ENCODE measurements at places on chromosomes 3 and 15. TPM values are rescaled to one million over a fixed set of nuclear protein-coding genes. Genes with fewer than 3 reads are reported as not detected.

The ACTRT3 gene
- 1.9 TPM for total RNA-seq

The ACTL6A gene
- 75.4 TPM for total RNA-seq

The WDR93 gene
- total RNA-seq = not detected

The C3orf70 gene
- total RNA-seq = not detected

The GOLGA6L9 gene
- 1.1 TPM for total RNA-seq

The PPARG gene
- 17.7 TPM for total RNA-seq

The CA12 gene
- 122 TPM for total RNA-seq

The FGF7 gene
- total RNA-seq = under 0.01 TPM

Data from tracheal epithelial cell (primary cell).